ENCODE measurements at places on chromosomes 6 and 20.

GRCh38 chr6:16434885-16435284 is 196.5 kb downstream of the GMPR start:
- DNase-seq, result no peak

GRCh38 chr6:67698534-67698933 is 936.5 kb upstream of the ADGRB3 start:
- no peak for DNase-seq

GRCh38 chr20:8118039-8118438 is 14.0 kb upstream of the PLCB1 start:
- no peak for DNase-seq

DNA sequence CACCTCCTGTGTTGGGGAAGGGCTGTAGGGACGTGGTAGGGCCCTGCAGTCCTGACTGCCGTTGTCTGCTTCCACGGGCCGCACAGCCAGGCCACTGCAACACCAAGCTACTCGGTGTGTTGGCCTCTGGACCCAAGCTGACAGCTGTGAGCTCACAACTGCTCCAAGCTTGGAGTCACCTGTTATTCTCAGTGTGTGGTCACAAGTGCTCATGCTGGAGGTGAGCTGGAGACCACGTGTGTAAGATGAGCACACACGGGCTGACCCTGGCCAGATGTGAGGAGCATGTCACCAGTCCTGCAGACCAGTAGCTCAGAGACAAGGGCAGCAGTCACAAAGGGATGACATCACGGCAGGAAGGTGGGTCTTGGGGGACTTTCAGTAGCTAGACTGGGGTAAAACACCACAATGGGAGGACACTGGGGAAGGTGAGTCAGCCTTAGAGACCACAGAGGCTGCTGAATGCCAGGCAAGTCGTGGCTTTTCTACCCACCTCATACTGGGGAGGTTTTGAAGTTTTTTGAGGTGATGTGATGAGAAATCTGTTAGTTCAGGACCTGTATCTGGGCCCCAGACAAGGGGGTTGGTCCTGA is 87.3 kb downstream of the FAM120B start:
- DNase-seq, result peak; percentile 63

GRCh38 chr20:24766143-24766527 is 182.9 kb upstream of the CST7 start:
- DNase-seq, result peak; percentile 17

DNA sequence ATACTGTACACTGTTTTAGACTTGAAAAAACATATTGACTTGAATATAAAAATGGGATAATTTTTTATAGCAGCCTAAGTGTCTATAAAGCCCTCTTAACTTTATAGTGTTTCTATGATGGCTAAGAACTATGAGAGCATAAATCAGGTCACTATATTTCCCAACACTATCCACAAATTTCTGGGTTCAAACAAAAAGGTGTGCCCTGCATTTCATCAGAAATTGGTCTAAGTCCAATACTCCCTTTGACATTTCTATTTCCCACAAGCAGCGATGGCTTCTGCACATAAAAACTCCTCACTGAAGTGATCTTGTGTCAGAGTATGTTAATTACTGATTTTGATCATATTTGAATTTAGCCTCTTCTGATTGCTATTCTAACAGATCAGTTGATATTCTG is 143.9 kb downstream of the WDR27 start:
- DNase-seq, result no peak

DNA sequence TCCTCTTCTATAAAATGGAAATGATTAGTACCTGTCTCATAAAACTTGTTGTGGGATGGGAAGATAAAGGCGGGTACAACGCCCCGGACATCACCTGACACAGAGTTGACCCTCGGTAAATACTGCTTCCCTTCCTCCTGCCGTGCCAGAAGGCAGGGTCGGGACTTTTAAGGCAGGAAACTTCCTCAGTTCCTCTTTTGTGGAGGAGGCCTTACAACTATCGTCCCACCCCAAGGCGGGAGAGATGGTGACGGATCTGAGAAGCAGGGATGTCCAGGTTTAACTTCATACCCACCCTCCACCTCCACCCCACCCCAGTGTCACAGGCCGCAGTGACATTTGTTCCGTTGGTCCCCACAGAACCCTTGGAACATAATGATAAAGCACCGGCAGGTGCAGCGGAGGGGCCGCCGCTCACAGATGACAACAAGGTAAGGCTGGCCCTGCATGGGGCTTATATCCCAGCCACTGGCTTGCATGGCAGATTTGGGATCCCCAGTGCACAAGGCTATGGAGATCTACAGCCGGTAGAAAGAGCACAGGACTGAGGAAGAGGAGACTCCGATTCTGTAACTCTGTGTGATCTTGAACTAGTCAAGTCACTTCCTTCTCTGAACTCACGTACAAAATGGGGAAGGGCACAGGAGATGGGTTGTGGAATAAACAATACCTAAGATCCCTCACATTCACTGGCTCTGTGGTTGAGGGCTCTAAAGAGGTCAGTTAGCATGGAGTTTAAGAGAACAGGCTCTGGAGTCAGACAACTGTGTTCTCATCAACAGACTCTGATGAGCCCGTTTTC is 764 bp downstream of the DNTTIP1 start:
- DNase-seq, result no peak

GRCh38 chr6:75620381-75621304 is 19.0 kb downstream of the SENP6 start:
- DNase-seq, result no peak

DNA sequence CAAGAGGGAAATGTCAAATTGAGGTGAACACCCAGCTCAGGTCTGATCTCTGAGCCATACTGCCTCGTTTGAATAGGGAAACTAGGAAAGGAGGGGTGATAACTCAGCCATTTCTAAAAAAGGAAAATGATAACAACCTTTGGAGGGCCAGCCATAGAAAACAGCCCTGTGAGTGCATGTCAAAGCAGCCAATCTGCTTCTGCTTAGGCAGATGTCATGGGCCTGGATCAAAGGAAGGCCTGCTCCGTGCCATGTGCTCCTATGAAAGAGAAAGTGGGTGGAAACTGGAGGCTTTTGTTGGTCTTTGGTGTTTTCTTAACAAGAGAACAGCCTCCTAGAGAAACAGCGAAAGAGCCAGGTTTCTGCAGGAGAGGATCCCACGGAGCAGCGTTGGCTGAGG is 428.0 kb downstream of the DHX35 start:
- no peak for DNase-seq

GRCh38 chr6:148885925-148886845 is 139.4 kb downstream of the UST start:
- DNase-seq, result no peak

DNA sequence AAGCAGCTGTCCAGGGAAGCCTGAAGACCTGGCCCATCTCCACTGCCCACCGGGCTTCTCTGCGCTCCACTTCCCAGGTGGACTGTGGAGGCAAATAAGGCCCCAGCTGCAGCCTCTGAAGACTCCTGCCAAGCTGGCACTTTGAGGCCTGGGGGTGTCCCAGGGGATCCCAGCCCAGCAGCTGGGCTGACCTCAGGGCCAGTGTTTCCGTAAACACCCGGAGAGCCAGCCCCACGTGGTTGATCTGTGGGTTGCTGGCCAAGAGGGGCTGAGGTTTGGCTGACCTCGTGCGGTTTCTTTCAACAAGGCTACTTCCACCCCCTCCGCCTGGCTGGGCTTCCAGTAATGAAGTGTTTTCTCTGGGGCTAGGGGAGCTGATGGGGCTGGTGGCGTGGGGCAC is 12.4 kb upstream of the CCN5 start:
- DNase-seq, result no peak

DNA sequence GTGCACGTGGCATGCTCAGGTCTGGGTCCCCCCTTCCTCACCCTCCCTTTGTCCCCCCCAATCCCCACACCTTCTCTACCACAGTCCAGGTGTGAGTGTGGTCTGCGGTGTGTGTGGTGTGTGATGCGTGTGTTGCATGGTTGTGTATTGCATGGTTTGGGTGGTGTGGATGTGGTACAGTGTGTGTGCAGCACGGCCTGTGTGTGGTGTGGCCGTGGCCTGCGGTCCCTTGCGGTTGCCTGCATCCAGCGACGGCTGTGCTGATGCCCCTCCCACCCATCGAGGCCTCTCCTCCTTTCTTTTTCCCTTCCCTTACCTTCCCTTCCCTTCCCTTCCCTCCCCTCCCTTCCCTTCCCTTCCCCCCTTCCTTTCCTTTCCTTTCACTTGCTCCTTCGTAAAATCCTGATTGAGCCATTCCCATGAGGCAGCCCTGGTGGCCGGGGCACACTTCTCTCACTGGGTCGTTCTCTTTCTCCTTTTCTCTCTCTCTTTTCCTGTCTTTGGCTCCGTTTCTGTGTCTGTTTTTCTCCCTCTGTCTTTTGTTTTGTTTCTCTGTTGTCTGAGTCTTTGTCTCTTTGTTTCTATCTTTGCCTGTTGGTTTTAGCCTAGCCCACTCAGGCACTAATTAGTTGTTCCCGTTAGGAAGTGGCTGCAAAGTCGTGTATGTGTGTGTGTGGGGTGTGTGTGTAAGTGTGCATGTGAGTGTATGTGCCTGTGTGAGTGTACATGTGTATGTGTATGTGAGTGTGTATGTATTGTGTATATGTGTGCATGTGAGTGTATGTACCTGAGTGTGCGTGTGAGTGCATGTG is 65.7 kb downstream of the SRC start:
- DNase-seq, result no peak

DNA sequence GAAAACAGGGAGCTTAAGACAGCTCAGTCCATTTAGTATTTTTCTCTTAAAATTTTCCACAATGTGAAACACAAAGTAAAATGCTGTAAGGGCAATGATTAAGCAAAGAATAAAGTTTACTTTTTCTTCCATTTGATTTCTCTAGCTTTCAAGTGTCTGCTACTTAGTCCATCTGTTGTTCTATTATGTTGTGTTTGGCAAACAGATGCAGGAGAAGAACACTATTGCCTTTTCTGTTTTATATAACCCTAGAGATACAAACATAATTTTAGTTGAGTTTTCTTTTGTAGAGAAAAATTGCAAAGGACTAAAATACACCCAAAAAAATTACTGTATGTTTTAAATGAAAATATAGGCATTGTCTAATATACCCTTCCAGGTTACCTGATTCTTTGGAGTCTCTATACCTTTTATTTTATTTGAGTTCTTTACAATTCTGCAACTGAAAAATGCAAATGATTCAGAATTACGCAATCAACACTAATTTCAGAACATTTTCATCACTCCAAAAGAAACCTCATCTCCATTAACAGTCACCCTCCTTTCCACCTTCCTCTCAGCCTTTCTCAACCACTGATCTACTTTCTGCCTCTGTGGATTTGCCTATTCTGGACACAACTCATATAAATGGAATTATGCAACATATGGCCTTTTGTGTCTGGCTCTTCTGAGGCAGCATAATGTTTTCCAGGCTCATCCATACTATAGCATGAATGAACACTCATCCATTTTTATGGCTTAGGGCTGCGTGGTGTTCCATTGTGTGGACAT is 96.9 kb downstream of the MKKS start:
- DNase-seq, result no peak

GRCh38 chr6:137824556-137824879 is 42.5 kb upstream of the TNFAIP3 start:
- no peak for DNase-seq

- no peak for DNase-seq
These were observed 54.8 kb downstream of the PFDN4 start for GRCh38 chr20:54262671-54263070.

- peak; percentile 69 for DNase-seq
These were observed 7.5 kb downstream of the FAM110A start for GRCh38 chr20:840858-841567.

DNA sequence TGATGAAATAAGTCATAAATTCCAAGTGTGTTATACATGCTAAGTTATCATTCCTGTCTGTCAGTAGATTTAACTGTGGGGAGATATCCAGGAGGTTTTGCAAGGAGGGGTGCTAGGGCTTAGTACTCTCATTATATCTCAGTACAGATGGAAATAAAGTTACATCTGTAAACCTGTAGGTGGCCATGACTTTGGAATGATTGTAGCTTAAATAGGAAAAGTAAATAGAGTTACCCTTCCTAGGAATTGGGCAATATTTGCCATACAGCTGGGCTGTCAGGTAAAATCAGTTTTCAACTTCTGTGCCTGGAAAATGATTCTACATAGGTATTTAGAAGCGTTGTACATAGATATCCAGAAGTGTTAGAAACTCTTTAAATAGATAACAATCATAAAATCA is 19.8 kb upstream of the TGM3 start:
- no peak for DNase-seq

- no peak for DNase-seq
These were observed 243.3 kb downstream of the PRL start for GRCh38 chr6:22053391-22053997.

- no peak for DNase-seq
These were observed 46.4 kb downstream of the PSMG4 start for GRCh38 chr6:3305216-3305565.

- no peak for DNase-seq
These were observed 126.8 kb upstream of the THBS2 start for GRCh38 chr6:169380493-169380892.

DNA sequence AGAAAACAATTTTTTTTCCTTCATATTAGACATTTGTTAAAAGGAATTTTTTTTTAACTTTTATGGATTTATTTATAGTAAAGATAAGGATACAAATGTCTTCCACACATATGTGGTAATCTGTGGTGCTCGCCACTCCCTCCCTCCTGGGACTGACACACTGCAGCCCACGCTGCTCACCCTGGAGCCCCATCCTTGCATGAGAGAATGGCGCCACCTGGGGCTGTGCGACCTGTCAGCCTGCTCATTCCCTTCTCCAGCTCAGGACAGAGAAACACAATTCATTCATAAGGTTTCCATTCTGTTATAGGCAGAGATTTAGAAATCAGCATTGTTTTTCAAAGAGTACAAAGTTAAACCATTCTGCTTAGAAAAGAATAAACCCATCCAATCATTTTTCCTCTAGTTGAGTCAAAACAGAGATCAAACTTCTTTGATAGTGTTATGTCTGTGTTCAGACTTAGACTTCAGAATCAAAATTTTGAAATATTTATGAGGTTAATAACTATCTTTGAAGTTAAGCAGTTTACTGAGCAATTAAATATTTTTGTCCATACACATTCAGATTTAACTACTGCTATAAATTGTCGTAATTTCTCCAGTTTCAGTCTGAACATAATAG is 42.8 kb upstream of the DYNLRB1 start:
- peak; percentile 62 for DNase-seq

DNA sequence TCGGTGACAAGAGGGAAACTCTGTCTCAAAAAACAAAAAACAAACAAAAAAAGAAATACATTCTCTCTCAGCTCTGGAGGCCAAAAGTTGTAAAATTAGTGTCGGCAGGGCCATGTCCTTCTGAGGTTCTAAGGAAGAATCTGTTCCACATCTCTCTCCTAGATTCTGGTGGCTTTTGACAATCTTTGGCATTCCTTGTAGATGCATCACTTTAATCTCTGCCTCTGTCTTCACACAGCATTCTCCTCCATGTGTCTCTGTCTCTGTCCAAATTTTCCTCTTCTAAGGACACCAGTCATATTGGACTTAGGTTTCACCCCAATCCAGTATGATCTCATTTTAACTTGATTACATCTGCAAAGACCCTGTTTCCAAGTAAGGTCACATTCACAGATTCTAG is 9.1 kb downstream of the PPP2R5D start:
- DNase-seq, result no peak

DNA sequence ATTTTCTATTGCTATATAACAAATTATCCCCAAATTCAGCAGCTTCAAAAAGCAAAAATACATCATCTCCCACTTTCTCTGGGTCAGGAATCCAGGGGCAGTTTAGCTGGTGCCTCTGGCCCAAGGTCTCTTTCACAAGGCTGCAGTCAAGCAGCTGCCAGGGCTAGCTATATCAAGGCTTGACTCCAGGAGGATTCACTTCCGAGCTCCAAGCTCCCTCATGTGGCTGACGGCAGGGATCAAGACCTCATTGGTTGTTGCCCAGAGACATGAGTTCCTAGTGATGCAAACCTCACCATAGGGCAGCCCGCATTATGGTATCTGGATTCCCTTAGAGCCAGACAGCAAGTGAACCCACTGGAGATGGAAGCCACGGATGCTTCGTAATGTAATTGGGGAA is 1.3 kb upstream of the VNN1 start:
- no peak for DNase-seq

GRCh38 chr6:115665310-115665709 is 395.4 kb downstream of the FRK start:
- DNase-seq, result no peak
